A549 treated with Mapracorat at 1 μM for 4 hours (cell line): ENCODE measurements at places on chromosomes 2 and 18. TPM values are rescaled to one million over a fixed set of nuclear protein-coding genes. Genes with fewer than 3 reads are reported as not detected.

RAB17 gene
- total RNA-seq: 0.14 to 0.85 TPM (median 0.23 TPM) in 5 replicates

MATN3 gene
- 10.6 to 17.7 TPM (median 15.6 TPM) in 5 replicates for total RNA-seq

CFC1 gene
- total RNA-seq: not detected in 5 replicates

GPAT2 gene
- not detected in 5 replicates for total RNA-seq

PDK1 gene
- 3.4 to 4.1 TPM (median 3.7 TPM) in 5 replicates for total RNA-seq

C18orf32 gene
- total RNA-seq: 18.1 to 25.6 TPM (median 22.0 TPM) in 5 replicates

C2orf80 gene
- not detected in 5 replicates for total RNA-seq

RAMP1 gene
- total RNA-seq: not detected in 5 replicates

SIGLEC15 gene
- not detected in 5 replicates for total RNA-seq

ICOS gene
- total RNA-seq: not detected in 5 replicates

ITGB6 gene
- total RNA-seq: 0.48 to 0.95 TPM (median 0.83 TPM) in 5 replicates

ONECUT2 gene
- 0.20 to 0.75 TPM (median 0.33 TPM) in 5 replicates for total RNA-seq

POMC gene
- total RNA-seq: 0.14 TPM in 1 of 5 replicates, not detected in the others

EMILIN1 gene
- total RNA-seq: 0.27 to 0.56 TPM (median 0.47 TPM) in 5 replicates

TUBB6 gene
- 193 to 216 TPM (median 207 TPM) in 5 replicates for total RNA-seq

TSPYL6 gene
- total RNA-seq: not detected in 5 replicates

ADAM23 gene
- total RNA-seq: 8.4 to 10.2 TPM (median 9.2 TPM) in 5 replicates

ACMSD gene
- not detected in 5 replicates for total RNA-seq

CDCA7 gene
- total RNA-seq: 39.8 to 49.4 TPM (median 48.3 TPM) in 5 replicates

REG3A gene
- not detected in 5 replicates for total RNA-seq

WDCP gene
- total RNA-seq: 11.7 to 14.3 TPM (median 12.9 TPM) in 5 replicates

PLCL1 gene
- not detected in 5 replicates for total RNA-seq

EFR3B gene
- total RNA-seq: 10.0 to 10.5 TPM (median 10.3 TPM) in 5 replicates

FRZB gene
- 0.07 to 0.16 TPM (median 0.12 TPM) in 5 replicates for total RNA-seq

SNTG2 gene
- not detected in 5 replicates for total RNA-seq

ACKR3 gene
- 12.5 to 17.9 TPM (median 14.4 TPM) in 5 replicates for total RNA-seq

TMEM200C gene
- not detected in 5 replicates for total RNA-seq

HRH4 gene
- not detected in 5 replicates for total RNA-seq
